ENCODE measurements at places on chromosomes 5 and 9.
A peak's percentile ranks its signal among the peaks of the same experiment; 100 is the strongest.

- DNase-seq = peak; percentile 64
These were observed 46.1 kb downstream of the RFX3 start for GRCh38 chr9:3479514-3480352.

GRCh38 chr5:136033234-136033633 lies 4.4 kb downstream of the TGFBI start:
- no peak for DNase-seq

- no peak for DNase-seq
These were observed 118.7 kb downstream of the DROSHA start for GRCh38 chr5:31413030-31413812.

GRCh38 chr5:141914199-141914743 lies 9.4 kb upstream of the DELE1 start:
- peak; percentile 41 for DNase-seq

DNA sequence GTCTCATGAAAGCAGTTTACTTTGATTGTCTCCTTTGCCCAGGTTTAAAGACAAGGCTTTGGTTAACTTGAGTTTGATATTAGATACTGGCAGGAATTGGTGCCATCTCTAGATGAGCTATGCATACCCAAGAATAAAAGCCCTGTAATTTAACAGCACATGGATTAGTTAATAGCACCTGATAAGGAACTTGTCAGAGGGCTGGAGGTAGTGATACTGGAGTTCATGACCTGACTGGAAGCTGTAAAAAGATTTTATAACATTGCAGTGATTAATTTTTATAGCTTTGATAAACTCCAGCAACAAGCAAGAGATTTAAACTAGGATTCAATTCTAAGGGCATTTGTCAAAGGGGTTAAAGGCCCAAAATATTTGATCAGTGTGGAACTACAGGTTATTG lies 34.9 kb upstream of the SYK start:
- DNase-seq = no peak

DNA sequence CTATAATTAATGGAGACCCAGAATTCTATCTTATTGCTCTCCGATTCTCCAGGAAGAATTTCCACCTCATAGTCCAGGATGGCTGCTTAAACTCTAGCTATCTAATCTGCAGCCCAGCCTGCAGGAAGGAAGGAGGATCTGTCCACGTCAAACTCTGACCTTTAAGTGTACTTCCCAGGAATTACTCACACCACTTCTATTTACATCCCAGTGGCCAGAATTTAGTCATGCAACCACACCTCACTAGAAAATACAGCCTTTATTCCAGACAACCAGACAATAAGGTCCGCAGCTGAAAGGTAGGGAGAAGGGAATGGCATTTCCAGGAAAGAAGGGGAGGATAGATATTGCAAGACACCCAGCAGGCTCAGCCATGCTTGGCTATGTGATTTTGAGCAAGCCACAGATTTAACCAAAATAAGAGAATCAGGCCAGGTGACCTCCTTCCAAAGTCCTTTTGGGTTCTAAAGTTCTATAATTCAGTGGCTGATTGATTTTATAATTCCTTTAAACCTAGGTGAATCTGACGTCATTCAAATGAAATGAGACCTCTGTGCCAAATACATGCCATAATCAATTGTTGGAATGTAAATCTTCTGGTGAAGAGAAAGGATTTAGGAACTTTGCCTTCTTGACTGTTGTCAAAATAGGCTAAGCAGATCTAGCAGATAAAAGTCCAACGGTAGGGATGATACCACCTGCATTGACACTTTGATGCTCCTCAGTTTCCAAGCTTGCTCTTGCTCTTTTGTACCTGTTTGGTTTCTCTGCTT lies 3.7 kb upstream of the DENND1A start:
- DNase-seq = no peak
